ENCODE measurements at places on chromosomes 6 and 20.
A peak's percentile ranks its signal among the peaks of the same experiment; 100 is the strongest.

- DNase-seq: no peak
Observed at GRCh38 chr6:150756173-150756572, 109.3 kb upstream of the MTHFD1L start.

- no peak for DNase-seq
Observed at GRCh38 chr6:149393002-149393679, 6.9 kb upstream of the SUMO4 start.

GRCh38 chr6:151075930-151076555, 163.7 kb upstream of the AKAP12 start:
- no peak for DNase-seq

GRCh38 chr6:134602123-134602522, 284.2 kb upstream of the SGK1 start:
- DNase-seq: no peak

DNA sequence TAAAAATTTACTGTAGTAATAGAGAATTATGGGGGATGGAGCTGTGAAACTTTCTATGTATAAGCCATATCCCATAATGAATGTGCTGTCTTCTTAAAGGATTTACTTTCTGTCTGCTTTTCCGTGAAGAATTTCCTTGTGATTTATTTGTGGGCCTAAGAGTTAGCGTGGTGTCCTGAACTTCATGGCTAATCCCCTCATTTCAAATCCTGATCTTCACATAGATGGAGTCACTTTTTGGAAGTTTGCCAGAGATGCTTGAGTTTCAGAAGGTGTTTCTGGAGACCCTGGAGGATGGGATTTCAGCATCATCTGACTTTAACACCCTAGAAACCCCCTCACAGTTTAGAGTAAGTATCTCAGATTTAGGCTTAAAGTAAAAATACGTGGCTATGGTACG, 19.4 kb upstream of the CLDN20 start:
- no peak for DNase-seq

GRCh38 chr6:14533446-14533845, 415.9 kb downstream of the CD83 start:
- DNase-seq: no peak

GRCh38 chr6:34638834-34639736, 57.5 kb downstream of the ILRUN start:
- DNase-seq: no peak

GRCh38 chr6:88166493-88167351, 575 bp upstream of the CNR1 start:
- DNase-seq: no peak

GRCh38 chr6:34926655-34927054, 37.6 kb downstream of the ANKS1A start:
- no peak for DNase-seq

DNA sequence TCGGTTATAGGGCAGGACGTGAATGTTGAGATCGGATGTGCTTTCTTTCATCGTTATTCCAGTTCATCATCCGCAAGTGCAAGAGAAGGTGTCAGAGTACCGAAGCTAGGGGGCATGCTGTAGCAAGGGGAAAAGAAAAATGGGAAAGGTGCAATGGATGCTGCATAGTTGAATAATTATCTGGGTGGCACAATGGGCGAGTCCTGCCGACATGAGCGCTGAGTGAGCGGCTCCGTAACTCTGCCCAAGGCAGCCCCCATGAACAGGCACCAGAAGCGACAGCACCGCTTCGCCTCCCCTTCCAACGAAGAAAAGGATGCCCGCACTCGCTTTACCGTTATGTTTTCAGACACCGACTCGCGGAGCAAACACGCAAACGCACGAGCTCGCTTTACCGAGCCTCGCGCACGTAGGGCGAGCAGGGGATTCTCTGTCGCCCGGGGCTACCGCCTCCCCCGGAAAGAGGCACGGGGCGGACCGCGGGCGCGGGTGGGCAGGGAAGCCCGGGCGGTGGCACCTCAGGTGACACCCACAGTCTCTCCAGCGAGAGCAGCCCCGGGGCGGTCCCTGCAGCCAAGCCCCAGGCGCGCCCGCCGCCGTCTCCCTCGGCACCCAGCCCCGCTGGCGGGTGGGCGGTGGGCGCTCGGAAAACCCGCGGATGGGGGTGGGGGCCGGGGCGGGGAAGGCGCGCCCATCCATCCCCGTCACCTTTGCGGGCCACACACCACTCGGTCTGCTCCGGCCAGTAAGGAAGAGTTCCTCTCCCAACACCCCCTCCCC, 654 bp downstream of the WASF1 start:
- DNase-seq: peak; percentile 70

DNA sequence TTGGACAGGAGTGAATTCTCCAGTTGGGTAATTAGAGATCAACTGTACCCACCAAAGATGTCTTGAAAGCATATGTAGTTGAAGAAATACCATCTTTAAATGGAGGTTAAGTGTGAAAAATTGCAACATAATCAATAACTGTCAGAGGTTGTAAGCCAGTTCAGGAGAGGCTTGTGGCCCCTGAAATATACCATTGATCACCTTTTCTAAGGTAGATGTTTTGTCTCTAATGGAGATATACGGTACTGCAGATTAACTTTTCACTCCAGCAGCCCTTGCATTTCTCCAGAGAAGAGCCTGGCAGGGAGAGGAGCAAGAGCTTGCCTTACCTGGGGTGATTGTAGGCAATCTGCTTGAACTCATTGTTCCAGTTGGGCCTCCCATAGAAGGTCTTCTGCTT, 48.8 kb downstream of the NOX3 start:
- DNase-seq: no peak
